NCI-H226 (cell line): ENCODE measurements at places on chromosomes 3 and 15.
A peak's percentile ranks its signal among the peaks of the same experiment; 100 is the strongest.

GRCh38 chr15:73996939-73997338, 2.4 kb downstream of the PML start:
- no peak for DNase-seq

GRCh38 chr3:135694142-135694541, 271.4 kb upstream of the PPP2R3A start:
- DNase-seq = no peak

- no peak for DNase-seq
These were observed 5.4 kb upstream of the IGF2BP2 start for GRCh38 chr3:185830018-185830797.

DNA sequence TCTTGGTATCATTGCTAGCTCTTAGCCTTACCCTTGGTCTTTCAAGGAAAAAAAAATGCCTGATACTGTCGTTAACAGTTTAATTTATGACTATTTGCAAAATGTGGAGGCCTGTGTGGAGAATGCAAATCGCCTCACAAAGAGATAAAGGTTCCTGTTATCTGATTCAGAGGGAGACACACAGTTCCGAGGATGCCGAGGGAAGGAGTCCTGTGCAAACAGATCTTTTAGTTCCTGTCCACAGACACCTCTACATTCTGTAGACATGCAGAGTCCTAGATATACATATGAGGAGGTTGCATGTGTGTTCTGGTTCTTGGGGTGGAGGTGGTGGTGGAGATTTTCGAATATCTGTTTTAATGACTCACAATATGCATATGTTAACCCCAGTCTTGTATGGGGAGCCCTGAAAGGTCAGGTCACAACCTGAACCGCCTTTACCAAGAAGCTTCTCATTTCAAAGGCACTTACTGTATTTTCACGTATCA, 5.7 kb downstream of the NR2F2 start:
- DNase-seq = no peak

DNA sequence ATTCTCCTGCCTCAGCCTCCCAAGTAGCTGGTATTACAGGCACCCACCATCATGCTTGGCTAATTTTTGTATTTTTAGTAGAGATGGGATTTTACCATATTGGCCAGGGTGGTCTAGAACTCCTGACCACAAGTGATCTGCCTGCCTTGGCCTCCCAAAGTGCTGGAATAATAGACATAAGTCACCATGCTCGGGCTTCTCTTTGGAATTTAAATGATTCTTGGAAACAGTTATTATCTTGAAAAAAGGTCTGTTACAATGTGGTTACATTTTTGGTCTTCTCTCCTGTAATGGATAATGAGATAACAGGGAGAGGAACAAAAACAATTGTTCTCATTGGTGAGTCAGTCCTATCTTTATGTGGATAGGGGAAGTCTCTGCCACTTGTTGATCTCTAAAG, 59.8 kb upstream of the AADACL2 start:
- DNase-seq = peak; percentile 15

- DNase-seq = no peak
These were observed 173.5 kb downstream of the OR4M2 start for GRCh38 chr15:22253676-22254408.

DNA sequence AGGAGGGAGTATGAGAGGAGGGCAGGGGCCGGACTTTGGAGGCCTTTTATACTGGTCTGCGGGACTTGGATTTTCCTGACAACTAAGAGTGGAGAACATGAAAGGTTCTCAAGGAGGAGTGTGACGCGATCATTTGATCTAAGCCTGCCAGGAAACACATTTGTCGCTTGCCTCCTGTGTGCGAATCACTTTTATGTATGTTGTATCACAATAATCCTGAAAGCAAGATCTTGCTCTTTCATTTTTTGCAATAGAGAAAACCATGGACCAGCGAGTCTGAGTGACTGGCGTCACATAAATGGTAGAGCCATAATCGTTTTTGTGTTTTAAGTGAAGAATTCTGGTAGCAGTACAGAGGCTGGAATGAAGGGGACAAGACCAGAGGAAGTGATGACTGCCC, 100.7 kb downstream of the ARNT2 start:
- DNase-seq = no peak

DNA sequence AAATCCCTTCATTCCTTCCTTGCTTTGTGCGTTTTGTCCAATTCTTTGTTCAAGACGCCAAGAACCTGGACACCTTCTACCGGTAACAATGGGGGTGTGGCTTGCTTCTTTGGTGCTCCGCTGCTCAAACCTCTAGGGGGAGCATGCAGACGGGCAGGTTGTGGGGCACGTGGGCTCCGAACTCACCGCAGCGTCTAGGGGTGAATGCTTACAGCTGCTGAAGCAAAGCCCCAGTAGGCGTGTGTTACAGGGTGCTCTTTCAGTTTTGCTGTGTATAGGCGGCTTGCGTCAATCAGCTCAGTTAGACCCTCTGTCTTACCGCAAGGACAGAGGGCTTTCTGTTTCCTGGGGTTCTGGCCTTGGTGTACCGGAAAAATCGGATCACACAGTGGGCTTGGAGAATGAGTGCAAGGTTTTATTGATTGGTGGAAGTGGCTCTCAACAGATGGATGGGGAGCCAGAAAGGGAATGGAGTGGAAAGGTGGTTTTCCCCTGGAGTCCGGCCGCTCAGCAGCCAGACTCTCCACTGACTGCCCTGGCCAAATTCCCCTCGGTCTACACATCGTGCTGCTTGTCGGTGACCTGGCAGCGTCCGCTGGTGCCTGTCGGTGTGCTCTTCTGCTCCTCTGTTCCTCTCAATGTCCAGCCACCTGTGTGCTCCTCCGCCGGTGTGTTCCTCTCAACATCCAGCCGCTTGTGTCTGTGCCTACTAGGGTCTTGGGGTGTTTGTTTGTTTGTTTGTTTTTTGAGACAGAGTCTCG, 1.2 kb upstream of the LRRC34 start:
- DNase-seq = no peak

DNA sequence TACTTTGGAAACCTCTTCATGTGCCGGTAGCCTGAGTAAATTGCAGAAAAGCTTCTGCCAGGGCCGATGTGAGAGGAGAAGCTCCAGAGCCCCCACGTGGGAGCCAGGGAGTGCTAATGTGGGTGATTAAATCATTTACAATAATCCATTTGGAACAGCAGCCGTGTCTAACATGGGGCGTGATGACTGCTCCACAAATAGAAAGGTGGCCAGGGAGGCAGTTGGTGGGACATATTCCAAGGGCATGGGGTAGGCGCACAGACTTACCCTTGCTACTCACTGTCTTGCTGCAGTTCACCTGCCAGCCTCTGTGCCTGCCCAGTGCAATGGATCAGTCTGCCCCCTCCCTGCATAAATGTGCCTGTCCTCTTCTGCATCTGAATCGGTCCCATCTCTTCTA, 39.3 kb upstream of the INSYN1 start:
- DNase-seq = no peak

- DNase-seq = peak; percentile 49
These were observed 45.7 kb upstream of the DUT start for GRCh38 chr15:48285329-48286214.

GRCh38 chr15:36886701-36887100, 213.6 kb downstream of the MEIS2 start:
- DNase-seq = no peak
